ENCODE measurements at places on chromosomes 3 and 15.

GRCh38 chr3:157982359-157982758 lies 123.9 kb downstream of the SHOX2 start:
- DNase-seq = no peak

DNA sequence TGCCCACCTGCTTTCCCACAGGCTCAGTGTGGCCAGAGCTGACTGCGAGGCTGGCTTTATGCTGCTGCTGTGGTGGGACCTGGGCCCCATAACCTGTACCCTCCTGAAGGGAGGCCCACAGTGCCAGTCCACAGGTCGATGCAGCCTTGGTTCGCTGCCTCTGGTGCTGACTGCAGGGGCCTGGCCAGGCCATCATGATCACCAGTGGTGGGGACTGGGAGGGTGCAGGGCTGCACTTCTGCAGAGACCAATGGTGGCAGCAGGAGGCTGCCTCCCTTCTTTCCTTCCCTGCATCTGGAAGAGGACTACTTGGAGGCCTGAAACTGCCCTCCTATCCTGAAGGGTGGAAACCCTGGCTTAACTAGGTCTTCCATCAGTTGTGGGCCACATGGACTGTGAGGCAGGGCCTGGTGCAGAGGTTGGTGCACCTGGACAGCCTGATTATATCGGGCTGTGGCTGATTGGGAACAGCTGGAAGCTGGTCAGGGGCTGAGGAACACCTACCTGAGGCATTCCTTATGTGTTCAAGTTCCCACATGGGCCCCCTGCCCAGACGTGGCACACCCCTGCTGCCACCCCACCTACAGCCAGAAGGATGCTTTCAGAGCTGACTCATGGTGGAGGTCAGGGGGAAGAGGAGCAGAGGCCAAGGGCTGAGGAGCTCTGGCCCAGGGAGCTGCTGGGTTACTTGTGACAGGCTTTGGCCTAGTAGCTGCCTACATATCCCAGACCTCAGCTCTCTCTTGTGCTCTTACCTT lies 29.8 kb downstream of the POMGNT2 start:
- DNase-seq = no peak

- DNase-seq = no peak
Observed at GRCh38 chr15:80490431-80490990, 86.3 kb downstream of the ARNT2 start.

DNA sequence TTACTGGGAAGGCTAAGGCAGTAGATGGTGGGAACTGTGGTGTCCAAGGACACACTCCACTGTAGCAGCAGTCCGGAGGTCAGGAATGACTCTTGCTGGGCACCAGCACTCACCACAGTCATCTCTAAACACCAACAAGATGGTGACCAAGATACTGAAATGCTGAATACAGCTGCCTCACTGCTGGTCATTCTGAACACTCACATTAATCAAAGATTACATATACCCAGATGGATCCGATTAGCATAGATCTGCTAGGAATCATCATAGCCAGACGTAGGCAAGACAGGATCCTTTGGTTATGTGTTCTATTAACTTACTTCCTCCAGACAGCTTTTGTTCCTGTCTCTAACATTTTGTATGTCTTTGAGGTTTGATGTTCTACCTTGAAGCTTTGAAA lies 134.9 kb upstream of the BFSP2 start:
- no peak for DNase-seq

GRCh38 chr15:65028338-65028737 lies 1.1 kb downstream of the MTFMT start:
- no peak for DNase-seq

GRCh38 chr3:157081626-157082210 lies 78.2 kb downstream of the CCNL1 start:
- peak; percentile 92 for DNase-seq

GRCh38 chr15:93274257-93274656 lies 185.2 kb upstream of the RGMA start:
- DNase-seq = no peak

- no peak for DNase-seq
Observed at GRCh38 chr15:25439369-25439836, 579 bp upstream of the UBE3A start.

DNA sequence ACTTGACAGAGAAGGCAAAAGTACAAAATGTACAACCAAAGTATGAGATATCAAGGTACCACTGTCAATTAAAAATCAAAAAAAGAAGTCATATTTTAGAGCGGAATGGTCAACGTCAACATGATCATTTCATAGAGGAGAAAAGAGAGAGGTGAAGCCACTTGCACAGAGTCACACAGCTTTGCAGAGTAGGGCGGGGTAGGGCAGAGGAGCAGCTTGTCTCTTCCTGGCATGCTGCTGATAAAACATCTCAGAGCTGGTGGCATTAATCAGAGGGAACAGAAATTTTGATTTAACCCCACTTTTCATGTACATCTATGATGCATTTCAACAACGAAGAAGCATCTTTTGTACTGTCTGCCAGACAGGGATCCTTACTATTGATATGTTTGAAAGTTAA lies 5.2 kb upstream of the IGF1R start:
- DNase-seq = no peak

- no peak for DNase-seq
Observed at GRCh38 chr15:23049984-23050628, 10.7 kb upstream of the TUBGCP5 start.

- DNase-seq = no peak
Observed at GRCh38 chr15:63755162-63755561, 78.6 kb downstream of the HERC1 start.

- DNase-seq = no peak
Observed at GRCh38 chr3:57288403-57288802, 4.1 kb downstream of the ASB14 start.

DNA sequence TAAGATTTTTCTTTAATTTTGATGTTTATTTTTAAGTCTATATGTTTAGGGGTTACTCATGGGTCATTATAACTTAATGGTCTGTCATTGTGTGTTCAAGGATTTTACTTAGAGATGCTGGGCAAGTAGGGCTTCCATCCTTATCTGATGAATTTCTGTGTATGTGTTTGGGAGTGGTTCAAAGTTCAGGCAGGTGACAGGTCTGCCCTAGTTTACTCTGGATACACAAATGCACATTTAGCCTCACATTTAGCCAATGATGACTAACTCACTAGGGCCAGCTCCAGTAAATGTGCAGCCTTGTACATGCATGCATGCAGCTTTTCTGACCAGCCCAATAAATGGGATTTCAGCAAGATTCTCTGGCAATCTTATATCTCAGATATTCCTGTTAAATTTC lies 554.1 kb downstream of the SI start:
- no peak for DNase-seq

- no peak for DNase-seq
Observed at GRCh38 chr3:115228266-115228665, 81.2 kb upstream of the ZBTB20 start.

DNA sequence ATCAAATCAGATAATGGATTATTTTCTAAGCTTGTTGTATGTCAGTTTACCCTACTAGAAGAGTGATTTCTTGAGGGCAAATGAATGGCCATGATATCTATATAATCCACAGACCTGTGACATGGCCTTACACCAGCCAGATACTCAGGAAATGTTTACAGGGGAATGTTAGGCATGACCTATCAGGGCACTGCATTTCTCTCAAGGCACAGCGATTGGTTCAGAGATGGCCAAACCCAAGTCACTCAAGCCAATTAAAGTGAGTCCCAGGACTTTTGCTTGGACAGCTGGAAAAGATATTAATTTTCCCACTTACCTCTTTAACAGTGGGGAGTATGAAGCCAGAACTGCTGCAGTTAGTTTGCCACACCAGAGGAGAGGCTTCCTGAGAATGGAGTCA lies 28.7 kb upstream of the GATA2 start:
- no peak for DNase-seq

DNA sequence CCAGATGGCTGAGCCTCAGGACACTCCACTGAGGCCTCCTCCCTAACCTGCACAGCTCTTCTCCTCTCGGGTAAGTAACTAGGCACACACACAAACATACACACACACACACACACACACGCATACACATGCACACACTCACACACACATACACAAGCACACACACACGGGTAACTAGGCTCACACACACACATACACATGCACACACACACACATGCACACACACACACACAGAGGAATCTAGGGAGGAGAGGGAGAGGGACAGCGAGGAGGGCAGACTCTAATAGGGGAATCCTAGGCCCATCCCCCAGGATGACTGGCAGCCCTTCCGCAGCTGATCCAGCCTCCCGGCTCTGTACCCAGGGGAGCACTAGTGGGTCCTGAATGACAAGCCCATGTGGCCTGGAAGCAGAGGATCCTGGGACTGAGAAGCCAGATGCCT lies 177.4 kb upstream of the LINGO1 start:
- DNase-seq = peak; percentile 86

DNA sequence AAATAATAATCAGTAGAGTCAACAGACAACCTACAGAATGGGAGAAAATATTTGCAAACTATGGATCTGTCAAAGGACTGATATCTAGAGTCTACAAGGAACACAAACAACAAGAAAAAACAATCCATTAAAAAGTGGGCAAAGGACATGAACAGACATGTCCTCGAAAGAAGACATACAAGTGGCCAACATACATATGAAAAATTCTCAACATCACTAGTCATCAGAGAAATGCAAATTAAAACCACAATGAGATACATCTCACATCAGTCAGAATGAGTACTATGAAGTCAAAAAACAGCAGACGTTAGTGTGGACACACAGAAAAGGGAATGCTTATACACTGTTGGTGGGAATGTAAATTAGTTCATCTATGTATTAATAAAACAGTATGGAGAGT lies 33.7 kb downstream of the SLC2A2 start:
- no peak for DNase-seq

GRCh38 chr3:157160658-157161424 lies 894 bp upstream of the CCNL1 start:
- peak; percentile 62 for DNase-seq

GRCh38 chr15:25683911-25684310 lies 179.2 kb downstream of the ATP10A start:
- no peak for DNase-seq

DNA sequence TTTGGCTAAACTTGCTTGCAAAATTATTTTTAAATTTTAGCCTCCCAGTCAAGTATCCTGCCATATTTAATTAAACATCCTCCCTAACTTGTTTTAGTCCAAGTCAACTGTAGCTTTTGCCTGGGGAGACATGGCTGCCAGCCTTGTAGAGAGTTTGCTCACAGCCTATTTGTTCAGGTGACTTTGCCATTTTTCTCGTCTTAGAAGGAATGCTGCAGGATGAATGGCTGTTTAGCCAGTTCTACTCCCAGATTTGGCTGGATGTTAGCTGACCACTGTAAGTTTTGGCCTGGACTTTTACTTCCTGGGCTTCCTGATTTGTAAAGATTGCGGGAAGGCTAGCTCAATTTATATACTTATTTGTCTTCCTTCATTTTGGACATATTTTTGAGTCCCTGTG lies 236.4 kb upstream of the SGO1 start:
- DNase-seq = no peak

DNA sequence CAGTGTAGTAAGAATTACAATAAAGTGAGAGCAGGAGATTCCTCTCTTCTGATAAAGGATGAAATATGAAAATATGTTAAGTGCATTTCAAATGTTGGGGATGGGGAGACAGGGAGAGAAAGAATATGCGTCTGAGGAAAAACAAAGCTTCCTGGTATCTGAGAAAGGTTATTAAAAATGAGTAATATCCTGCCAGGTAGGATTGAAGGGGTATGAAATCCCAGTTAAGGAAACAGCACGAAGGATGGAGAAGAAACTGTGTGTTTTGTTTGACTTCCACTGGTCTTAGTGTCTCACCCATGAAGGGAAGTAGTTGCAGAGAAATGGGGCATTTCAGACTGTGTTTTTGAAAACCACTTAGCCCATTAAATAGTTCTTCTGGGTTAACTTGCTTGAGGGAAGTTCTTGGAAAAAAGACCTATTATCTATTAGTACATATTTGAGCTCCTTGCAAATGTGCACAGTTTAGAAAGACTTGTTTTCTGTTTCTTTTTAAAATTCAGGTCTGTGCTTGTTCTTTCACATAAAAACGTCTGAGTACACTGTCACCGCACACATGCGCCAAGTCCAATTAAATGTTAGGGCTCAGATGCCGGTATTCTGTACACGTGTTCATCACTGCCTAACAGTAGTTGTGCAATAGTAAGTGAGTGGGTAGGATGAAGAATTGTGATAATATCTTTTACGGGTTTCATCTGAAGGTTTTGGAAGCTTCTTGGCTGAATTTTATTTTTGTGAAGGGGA lies 196.1 kb upstream of the P2RY1 start:
- no peak for DNase-seq

GRCh38 chr3:37346227-37347005 lies 172.0 kb upstream of the LRRFIP2 start:
- DNase-seq = no peak

DNA sequence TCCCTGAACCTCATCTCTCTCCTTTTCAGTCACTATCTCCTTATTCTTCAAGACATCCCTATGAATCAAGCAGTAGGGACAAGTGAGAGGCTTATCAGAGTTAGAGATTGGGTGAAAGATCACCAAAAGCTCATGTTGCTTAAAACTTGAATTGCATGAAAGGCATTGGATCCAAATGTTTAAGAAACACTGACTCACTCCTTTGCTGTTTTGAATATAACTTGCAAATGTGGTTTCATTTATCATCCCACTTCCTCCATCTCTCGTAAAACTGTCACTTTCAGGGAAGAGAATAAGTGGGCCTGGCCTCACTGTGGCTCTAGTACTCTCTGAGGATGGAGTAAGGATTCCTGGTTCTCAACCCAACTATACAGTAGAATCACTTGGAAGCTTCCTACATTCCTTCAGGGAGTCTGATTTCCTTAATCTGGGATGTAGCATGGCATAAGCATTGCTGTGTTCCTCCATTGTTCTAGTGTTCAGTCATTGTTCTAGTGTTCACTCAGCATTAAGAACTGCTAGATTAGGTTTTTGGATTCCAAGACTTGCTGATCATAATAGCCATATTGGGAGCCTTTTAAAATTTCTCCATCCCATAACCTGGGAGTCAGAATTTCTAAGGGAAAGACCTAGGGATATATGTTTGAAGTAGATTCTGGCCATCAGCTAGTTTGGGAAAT lies 171.8 kb downstream of the TMEM108 start:
- DNase-seq = no peak

DNA sequence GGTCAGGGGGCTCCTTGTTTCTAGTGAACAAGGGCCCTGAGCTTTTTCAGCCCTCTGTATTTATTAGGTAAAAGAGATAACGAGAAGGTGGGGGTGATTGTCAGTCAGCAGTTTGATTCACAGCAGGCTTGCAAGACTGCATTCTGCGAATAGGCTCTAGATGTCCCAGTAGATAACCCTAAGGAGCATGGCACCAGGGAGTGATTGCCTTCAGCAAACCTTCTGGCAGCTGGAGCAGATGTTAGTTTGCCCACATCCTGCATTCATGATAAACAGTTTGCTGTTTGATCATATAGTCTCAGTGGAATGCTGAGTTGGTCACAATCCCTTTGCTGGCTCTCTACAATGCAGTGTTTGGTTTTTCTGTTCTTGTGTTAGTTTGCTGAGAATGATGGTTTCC lies 161.3 kb upstream of the GADL1 start:
- DNase-seq = no peak

- DNase-seq = no peak
Observed at GRCh38 chr15:65254356-65254755, 32.3 kb downstream of the PARP16 start.

DNA sequence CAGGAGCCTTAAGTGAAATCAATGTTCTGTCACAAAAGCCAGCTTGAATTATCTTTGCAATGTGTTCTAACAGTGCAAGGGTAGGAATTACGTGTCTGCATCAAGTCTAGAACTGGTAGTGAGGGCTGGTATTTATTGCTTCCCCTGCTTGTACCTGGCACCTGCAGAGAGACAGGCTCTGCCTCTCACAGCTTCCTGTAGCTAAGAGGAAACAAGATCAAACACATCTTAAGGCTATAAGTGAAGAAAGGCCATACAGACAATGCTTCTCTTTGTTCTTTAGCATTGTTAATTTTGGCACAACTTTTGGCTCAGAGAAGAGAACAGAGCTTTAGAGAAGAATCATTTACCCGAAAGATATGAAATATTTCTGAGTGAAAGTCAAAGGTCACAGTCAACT lies 479.9 kb downstream of the GRM7 start:
- no peak for DNase-seq

Measured in BE2C (cell line).